ENCODE measurements at places on chromosomes 3 and 15.

- no peak for DNase-seq
Measured at GRCh38 chr15:41513506-41514227, at the start of gene LTK. Gene LTK, minus strand, starts transcription at chr15:41513827. Its CDS starts 118 bp downstream, at chr15:41513709.

GRCh38 chr15:40623361-40623760 is 29.3 kb downstream of the KNL1 start:
- DNase-seq, result no peak

DNA sequence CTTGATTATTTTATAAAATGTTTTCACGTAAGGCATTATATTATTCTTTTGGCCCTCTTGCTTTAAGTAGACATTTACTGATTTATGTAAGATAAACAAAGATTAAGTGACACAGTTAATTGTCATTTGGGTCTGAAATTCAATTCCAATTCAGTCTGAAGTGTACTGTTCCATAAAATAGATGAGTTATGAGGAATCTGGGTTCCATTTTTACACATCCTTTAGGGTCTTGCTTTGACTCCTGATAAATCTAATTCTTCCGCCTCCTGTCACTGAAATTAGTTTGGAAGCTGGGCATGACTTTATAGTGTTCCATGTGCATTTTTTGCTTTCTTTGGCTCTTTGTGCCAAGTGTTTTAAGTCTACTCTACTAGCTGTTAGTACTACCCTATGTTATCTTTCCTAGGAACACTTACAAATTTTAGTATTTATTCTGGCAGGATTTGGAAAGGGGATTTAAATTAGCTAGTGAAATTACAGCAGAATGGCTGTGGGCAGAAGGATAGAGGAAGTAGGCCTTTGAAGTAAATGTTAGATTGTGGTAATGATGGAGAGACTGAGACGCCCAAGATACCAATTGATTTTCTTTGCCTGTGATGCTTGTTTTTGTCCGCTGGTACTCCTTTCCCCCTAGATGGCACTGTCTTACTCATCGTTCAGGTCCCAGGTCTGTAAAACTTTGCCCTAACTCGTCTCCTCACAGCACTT is 14.3 kb downstream of the ARL8B start:
- DNase-seq, result no peak

GRCh38 chr15:46304321-46304720 is 669.5 kb downstream of the SQOR start:
- no peak for DNase-seq

DNA sequence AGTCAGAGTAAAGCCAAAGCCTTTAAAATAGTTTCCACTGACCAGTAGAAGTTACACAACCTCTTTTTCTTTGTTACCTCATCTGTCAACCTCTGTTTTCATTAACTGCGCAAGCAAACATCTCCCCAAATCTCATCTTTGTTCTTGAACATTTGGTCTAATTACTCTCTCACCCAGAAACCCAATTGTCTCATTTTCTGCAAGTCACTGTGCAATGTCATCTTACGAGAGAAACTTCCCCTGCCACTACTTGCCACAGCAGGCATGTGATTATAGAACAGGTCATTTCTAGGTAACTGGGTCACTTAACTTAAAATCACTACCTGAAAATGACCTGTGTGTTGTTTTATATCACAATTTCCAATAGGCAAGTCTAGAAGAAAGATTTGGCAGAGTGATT is 159.4 kb downstream of the SI start:
- no peak for DNase-seq

DNA sequence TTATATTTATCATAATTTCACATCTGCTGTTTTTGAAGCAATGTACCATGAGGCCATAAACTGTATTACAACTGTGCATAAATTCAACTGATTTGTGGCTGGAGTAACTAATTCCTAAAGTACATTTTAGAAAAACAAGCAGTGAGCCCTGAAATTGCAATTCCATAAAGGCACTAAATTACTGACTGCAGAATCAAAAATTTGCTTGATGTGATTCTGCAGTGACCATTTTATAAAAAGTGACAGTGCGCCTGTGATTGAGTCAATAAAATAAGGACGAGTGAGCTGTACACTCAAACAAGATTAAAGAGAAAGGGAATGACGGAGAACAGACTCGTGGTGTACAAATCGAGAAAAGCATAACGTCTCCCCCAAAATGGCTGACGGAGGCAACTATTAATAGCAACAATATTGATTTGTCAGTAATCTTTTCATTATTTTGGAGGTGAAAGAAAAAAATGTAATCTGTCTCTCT is 121.4 kb upstream of the MEIS2 start:
- no peak for DNase-seq

DNA sequence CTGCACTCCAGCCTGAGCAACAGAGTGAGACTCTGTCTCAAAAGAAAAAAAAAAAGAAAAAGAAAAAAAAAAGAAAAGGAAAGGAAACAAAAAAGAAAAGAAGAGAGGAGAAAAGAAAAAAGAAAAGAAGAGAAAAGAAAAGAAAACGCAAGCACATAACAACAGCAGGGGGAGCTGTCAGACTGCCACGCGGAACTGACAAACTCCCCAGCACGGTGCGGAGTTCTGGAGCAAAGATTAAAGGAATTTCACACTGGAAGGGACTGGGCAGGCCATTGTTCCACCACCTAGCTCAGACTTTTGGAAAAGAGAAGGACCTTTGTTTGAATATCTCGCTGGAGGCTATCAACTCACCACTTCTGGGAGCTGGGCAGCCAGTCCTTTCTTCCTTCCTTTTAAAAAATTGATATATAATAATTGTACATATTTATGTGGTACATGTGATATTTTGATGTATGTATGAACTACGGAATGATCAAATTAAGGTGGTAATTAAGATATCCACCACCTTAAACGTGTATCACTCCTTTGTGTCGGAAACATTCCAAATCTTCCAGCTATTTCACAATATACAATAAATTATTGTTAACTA is 40.5 kb downstream of the DPPA2 start:
- no peak for DNase-seq

GRCh38 chr15:96444865-96445264 is 114.4 kb downstream of the NR2F2 start:
- DNase-seq, result no peak

GRCh38 chr15:52005748-52006701 is 13.0 kb upstream of the MAPK6 start:
- peak; percentile 47 for DNase-seq

DNA sequence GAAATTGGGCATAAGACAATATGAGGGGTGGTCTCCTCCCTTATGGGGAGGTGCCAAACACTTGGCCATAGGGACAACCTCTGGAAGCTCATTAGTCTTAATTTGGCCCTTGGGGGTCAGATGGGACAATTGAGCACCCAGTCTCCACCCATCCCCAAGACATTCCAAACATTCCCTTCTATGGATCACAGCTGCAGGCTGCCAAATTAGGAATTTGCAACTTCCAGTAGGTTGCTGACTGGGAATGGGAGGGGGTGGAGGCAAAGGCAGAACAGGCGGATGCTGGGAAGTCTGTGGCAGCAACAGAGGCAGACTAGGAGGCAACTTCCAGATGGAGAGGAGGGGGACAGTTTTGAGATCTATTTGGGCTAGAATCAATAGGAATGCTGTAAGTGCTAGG is 1.4 kb upstream of the PDHB start:
- DNase-seq, result no peak

DNA sequence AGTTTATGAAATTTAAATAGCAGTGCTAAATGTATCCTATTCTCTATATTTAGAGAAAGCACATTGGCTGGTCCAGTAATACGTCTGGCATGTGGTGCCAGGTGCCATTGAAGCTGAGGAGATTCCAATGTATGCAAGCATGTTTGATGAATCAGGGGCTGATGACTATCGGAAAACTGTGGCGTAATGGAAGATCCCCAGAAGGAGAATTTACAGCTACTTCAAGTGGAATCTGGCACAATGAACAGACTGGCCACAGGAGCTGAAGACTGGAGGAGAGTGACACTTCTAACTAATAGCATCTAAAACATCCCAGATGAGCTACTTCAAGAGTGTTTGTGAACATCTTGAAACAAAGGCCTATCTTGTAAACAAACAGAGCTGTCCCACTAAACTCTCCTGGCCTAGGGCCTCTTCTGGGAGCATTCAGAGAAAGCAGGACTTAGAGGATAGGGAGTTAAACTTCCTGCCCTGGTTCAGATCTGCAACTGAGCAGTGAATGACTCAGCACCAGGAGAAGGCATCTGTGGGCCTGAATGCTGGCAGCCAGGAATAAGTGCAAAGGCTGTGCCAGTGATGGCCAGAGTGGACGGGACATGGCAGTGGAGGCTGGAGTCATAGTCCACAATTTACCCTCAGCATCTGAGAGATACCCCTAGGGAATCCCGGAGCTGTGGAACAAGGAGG is 15.2 kb upstream of the ACTC1 start:
- no peak for DNase-seq

DNA sequence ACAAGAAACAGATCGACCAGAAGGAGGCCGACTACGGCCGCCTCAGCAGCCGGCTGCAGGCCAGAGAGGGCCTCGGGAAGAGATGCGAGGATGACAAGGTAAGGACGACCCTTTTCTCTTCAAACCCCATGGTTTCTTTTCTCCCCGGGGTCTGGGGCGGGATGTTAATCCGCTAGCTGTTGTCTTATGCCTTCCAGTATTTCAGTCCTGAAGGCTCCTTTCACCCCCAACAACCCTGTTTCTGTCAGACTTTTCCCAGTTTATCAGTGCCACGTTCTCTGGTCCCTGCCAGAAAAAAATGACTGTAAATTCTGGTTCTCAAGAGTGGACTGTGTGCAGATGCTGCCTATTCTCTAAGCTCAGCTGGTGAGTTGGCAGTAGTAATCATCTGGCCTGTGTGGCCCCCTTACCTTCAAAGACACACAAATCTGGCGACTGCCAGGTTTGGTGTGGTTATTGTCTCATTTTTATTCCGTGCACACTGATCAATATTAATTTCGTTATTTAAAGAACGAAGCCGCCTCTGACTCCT is 806 bp downstream of the GOLM2 start:
- no peak for DNase-seq
